ENCODE measurements at places on chromosomes 6 and 20. TPM values are rescaled to one million over a fixed set of nuclear protein-coding genes. Genes with fewer than 3 reads are reported as not detected.
A peak's percentile ranks its signal among the peaks of the same experiment; 100 is the strongest.

DNA sequence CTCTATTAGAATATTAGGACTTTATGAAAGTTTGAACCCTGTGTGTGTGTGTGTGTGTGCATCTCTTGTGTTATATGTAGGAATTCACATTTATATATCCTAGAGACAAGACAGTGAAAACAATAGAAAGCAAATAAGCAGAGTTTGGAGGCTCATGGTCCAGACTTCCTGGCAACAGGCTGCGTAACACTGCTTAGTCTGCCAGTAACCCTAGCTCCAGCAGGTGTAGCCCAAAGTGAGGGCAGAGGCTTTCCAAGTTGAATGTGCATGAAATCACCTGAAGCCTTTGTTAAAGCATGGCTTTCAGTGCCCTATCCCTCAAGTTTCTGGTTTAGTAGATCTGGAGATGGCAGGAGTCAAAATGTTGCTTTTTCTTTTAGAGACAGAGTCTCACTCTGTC is 569.9 kb downstream of the KIF16B start:
- DNase-seq, result no peak
- H3K4me1 ChIP-seq, result peaks cover 19% of the 10 kb centered on the region
- no peaks in the 10 kb centered on the region for H3K36me3 ChIP-seq
- no peak overlapping the region for H3K27ac ChIP-seq
- H3K4me3 ChIP-seq, result no peak overlapping the region

DNA sequence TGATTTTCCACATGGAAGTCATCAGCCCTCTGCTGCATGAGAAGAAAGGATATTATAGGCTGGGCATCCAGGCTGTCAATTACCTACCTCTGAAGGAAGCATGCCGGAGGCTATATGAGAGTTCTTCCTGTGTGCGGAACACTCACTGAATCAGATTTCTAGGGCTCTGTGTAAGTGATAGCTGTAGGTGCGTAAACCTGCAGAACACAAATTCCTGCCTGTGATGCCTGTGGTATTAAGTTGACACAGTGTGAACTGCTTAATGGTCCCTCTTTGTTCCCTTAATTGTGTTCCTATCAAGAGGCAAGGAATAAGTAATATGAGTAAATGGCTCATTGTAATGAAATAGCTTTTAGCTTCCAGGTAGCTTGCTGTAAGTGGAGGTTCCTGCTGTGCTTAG is 103.3 kb downstream of the ANKS1A start:
- H3K4me3 ChIP-seq, result no peak overlapping the region
- no peaks in the 10 kb centered on the region for H3K27me3 ChIP-seq
- H3K4me1 ChIP-seq, result no peaks in the 10 kb centered on the region
- no peak overlapping the region for H3K27ac ChIP-seq

DNA sequence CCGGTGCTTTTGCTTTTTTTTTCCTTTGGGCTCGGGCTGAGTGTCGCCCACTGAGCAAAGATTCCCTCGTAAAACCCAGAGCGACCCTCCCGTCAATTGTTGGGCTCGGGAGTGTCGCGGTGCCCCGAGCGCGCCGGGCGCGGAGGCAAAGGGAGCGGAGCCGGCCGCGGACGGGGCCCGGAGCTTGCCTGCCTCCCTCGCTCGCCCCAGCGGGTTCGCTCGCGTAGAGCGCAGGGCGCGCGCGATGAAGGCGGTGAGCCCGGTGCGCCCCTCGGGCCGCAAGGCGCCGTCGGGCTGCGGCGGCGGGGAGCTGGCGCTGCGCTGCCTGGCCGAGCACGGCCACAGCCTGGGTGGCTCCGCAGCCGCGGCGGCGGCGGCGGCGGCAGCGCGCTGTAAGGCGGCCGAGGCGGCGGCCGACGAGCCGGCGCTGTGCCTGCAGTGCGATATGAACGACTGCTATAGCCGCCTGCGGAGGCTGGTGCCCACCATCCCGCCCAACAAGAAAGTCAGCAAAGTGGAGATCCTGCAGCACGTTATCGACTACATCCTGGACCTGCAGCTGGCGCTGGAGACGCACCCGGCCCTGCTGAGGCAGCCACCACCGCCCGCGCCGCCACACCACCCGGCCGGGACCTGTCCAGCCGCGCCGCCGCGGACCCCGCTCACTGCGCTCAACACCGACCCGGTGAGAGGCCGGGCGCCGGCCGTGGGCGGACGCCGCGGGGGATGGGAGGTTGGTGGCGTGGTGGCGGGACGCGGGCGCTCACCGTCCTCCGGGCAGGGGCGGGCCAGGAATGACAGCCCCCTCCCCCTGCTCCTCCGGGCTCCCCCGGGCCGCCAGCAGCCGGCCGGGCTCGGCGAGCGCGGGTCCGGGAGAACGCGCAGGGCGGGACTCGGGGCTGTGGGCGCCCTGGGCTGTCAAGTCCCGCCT is 606 bp downstream of the ID4 start:
- H3K27ac ChIP-seq, result peak overlapping the region; percentile 97
- peaks cover 8% of the 10 kb centered on the region for H3K36me3 ChIP-seq
- H3K4me3 ChIP-seq, result peak overlapping the region; percentile 100
- no peaks in the 10 kb centered on the region for H3K27me3 ChIP-seq
- H3K4me1 ChIP-seq, result peaks cover 33% of the 10 kb centered on the region

DNA sequence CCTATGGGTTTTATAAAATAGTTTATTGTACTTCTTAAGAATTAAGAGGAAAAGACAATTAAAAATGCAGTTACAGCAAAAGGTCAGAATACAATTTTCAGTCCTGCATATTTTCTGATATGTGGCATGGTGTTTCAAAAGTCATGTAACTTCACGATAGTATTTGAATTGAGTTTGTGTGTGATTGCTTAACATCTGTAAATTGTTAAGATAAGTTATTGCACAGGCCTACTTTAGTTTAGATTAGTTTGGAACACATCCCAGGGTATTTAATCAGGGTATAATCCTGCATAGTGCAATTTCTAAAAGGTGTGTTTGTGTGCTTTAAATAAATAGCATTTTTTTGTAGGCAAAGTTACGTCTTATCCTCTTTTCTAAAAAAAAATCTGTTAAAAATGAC is 289.6 kb downstream of the RIMS1 start:
- no peaks in the 10 kb centered on the region for H3K4me1 ChIP-seq
- no peaks in the 10 kb centered on the region for H3K36me3 ChIP-seq
- H3K27me3 ChIP-seq, result peaks cover 17% of the 10 kb centered on the region

GRCh38 chr6:114580882-114581281 is 238.1 kb upstream of the HS3ST5 start:
- no peaks in the 10 kb centered on the region for H3K27me3 ChIP-seq
- no peaks in the 10 kb centered on the region for H3K4me1 ChIP-seq
- no peak for DNase-seq
- H3K4me3 ChIP-seq, result no peak overlapping the region

The GRM1 gene
- total RNA-seq, result 0.54 TPM

Data from cardiac muscle cell (in vitro differentiated cells and primary cell).